ENCODE measurements at places on chromosomes 6 and 20.
A peak's percentile ranks its signal among the peaks of the same experiment; 100 is the strongest.

DNA sequence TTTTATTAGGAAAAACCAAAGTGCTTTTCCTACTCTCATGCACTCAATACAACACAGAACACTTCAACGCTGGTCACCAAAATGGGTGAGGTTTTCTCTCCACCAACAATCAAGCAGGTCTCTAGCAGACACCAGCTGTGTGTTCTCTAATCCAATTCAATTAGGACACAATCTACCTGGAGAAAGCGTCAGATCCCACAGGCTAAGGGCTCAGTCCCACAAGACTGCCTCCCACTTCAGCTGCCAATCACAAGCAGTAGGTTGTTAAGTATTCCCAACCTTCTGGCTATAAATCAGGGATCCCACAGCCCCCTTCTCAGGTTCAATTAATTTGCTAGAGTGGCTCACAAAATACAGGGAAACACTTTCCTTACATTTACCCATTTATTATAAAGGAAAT lies 47.7 kb downstream of the STMND1 start:
- no peak for DNase-seq

DNA sequence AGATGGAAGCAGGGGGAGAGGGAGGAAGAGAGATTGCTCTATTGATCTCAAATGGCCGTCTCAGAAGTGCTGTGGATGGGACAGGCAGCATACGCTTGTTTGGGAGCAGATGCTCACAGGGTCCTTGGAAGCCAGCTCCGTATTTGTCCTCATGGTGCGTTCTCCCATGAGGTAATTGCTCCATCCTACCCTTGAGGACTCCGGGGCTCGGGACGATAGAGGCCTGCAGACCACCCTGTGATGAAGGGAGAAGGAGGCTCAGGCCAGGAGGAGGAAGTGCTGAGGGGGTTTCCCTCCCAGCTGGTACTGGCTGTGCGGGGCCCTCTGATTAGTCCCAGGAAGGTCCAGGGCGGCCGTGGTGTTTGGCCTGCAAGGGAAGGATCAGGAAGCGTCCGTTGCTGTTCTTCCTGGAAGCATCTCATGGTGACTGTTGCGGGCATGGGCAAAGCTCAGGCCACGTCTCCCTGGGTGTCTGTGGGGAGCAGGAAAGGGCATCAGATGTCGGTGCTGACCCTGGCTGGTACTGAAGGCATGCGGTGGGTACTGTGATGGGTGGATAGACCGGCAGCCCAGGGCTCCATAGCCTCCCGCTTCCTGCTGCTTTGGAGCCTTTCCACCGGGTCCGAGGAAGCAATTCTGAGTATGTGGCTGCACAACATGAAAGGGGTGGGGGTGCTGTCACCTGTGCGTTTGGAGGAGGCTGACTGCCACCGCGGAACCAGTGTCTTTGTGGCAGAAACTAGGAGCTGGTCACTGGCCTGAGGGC lies 158.3 kb downstream of the SYCP2 start:
- no peak for DNase-seq

GRCh38 chr20:47358672-47359529 lies 2.4 kb upstream of the ZMYND8 start:
- no peak for DNase-seq

DNA sequence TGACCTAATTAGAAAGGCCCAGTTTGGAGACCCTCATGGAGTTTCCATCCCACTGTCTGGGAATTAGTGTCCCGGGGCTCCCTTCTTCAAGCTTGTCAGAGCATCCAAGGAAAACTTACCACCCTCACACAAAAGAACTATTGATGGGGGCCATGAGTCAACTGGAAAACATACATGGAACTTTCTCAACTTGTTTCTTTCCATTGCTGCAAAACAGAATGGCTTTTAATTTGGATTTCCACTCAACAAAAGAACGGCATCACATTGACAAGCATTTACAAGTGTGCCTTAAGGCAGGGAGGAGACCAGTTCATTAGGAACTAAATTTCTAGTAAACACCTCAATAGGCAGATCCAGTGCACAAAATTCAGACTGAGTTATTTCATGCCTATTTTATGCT lies 289.1 kb upstream of the PREP start:
- no peak for DNase-seq

- no peak for DNase-seq
Measured at GRCh38 chr20:43915211-43916072, 790 bp downstream of the TOX2 start.

- DNase-seq, result no peak
Measured at GRCh38 chr6:152309648-152310047, 327.5 kb downstream of the SYNE1 start.

DNA sequence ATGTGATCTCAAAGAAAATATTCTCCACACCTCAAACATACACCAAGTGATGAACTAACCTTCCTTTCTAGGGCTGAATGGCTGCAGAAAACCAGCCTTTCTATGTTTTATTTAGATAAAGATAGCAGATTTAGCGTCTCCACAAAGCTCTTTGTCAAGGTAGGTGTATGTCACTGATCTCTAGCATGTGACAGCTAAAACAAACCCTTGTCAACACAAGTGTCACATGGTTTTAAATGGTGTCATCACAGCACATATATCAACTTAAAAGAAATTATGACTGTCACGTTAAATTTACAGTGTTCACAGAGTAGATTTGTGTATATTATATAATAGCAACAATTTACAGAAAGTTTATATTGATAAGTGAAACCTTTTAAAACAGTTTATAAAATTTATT lies 58.3 kb downstream of the TENT5A start:
- no peak for DNase-seq

DNA sequence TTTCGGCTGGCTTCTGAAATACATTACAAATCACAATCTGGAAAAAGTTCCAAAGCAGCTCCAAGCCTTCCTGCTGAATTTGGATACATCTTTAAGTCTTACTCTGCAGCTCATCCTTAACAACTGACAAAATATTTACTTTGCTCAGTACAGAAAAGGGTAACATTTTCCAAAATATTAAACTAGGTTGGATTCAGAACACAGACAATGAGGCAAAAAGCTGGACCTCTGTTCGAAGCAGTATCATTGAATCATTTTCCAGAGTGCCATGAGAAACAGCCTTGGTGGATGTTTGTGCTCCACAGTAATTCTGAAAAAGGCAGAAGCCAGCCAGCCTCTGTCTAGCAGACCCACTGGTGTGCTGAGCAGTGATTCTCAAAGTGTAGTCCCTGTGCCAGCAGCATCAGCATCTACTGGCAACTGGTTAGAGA lies 162.1 kb downstream of the AIG1 start:
- DNase-seq, result no peak

GRCh38 chr20:60653111-60653845 lies 598.8 kb upstream of the CDH4 start:
- DNase-seq, result no peak

DNA sequence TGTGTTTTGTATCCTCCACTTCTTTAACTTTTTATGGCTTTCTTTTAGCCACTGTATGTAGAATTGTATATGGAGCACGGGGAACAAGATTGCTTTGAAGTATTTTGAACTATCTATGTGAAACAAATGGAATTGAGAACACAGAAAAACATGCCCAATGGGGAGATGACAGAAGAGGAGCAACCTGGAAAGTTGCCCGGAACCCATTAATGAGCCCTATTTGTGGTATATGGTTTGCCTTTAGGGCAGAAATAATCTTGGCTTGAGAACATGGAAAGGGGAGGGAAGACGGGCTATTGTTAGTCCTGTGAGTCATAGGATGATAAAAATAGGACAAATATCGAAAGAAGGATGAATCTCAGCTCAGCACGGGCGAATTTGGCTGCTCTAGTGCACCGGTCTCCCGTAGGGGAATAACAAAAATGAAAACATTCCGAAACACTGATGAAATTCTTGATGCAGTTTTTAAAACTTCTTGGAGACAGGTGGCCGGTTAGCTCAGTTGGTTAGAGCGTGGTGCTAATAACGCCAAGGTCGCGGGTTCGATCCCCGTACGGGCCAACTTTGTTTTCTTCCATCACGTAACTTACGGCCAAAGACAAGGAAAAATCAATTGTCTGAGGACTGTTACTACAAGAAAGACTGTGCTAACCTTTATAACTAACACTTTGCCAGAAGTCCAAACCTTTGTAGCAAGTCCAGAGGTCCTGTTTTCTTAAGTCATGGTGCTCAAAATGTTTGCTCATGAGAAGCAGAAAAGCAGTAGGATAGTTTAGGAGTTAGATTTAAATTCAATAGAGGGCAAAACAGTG lies 15.7 kb downstream of the HMGN4 start:
- peak; percentile 76 for DNase-seq

GRCh38 chr20:37726321-37726720 lies 32.5 kb downstream of the CTNNBL1 start:
- no peak for DNase-seq

GRCh38 chr6:73688351-73688750 lies 7.7 kb upstream of the CD109 start:
- DNase-seq, result no peak

DNA sequence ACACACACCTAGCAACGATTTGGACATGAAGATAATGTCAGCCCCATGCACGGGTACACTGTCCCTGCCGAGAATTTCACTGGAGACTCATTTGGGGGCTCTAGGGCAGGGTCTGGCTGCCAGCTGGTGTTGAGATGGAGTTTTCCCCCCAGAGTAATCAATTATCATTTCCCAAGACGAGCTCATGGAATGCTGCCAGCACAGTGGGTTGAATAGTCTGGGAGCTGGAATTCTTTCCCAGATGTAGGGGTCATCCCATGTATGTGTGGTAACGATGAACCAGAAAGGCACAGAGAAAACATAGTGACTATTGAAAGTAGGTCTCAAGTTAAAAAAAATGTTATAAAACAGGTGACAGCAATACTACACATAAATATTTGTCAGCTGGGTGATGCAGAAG lies 579.9 kb downstream of the MAFB start:
- no peak for DNase-seq

GRCh38 chr6:119323931-119324330 lies 25.6 kb downstream of the MAN1A1 start:
- DNase-seq, result no peak

DNA sequence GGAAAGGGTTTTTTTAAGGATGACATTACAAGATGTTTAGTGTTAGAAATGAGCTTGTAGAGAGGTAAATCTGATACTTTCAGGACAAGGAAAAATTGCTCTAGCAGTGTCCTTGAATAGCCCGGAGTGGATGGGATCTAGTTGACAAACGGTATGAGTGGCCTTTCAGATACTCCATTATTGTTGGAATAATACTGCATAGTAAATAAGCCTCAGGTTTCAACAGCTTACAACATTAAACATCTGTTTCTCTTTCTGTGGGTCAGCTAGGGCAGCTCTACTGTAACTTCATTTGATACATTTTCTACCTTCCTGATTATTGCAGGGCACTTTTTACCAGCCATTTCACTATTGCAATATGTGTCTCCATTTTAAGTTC lies 118.0 kb downstream of the B3GAT2 start:
- DNase-seq, result no peak

DNA sequence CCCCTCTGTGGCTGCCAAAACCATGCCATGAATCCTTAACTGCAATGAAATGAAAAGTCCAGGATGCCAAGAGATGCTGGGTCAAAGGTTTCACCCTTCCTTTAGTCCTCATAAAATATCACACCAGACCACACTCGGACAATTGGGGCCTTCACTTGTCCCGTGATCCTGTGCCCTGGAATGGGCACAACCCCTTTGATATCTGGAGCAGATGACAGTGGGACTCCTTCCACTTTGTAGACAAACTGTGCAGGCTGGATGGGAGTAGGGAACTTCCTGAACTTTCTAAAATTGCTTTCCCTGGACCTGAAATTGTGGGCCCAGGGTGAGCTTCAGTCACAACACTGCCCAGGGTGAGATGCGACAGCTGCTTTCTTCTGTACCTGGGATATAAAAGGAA lies 9.6 kb upstream of the BPIFB6 start:
- no peak for DNase-seq

GRCh38 chr20:4609511-4609910 lies 112.2 kb upstream of the PRND start:
- DNase-seq, result no peak

GRCh38 chr6:36599791-36600209 lies 5.6 kb downstream of the SRSF3 start:
- DNase-seq, result no peak

DNA sequence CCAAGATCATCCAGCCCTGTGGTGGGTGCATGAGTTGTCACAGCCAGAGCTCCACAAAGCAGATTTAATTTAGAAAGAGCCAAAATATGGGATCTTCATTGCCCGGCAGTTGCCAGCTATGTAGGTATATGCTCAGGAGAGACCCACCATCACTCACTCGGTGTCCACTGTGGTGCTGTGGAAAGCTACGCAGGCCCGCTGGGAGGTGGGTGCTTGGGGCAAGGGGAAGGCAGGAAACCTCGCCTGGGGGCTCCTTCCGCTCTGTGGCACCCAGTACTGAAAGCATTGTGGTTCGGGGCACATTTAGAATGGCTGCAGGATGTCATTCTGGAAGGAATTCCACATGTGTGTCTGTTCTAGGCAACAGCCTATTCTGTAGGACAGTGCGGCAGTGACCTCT lies 259.9 kb downstream of the TAF4 start:
- no peak for DNase-seq

- DNase-seq, result no peak
Measured at GRCh38 chr6:87714093-87714842, 12.2 kb upstream of the AKIRIN2 start.

DNA sequence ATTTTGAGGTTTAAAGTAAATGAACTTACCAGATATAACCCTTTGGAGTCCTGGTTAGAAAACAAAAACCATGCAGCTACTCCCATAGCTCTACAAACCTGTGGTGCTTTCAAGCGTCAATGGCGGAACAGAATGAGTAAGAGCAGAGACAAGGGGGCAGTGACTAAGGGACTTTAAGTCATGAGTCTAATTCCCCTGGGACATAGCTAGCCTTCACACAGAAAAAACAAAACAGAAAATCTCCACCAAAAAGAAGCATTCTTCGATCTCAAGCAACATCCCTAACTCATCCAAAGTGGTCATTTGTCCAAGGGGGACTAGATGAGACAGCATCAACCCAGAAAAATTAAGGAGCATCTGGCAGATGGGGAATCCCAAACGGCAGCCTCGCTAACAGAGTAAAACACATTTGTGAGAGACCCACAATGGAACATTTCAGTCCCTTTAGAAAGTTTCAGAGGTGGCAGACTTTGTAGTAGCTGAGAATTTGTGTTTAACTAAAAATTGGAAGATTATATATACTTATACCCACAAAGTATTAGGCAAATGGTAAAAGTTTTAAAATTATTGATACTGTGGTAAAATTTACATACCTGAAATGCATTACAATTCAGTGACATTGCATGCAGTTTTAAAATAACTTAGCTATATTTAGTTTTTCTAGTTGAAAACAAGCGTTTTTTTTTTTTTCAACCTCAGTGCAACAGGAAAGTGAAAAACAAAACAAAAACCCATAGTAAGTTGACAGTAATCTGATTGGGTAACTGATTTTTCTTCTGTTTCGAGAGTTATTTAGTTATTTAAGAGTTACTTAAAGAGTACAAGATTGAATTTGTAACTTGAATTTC lies 67.5 kb downstream of the KCNQ5 start:
- DNase-seq, result no peak

- no peak for DNase-seq
Measured at GRCh38 chr6:26530203-26530602, 8.0 kb upstream of the HMGN4 start.

GRCh38 chr6:142031035-142031434 lies 101.7 kb upstream of the GJE1 start:
- DNase-seq, result no peak

GRCh38 chr6:30067460-30068139 lies 602 bp downstream of the PPP1R11 start:
- no peak for DNase-seq
